Adrenal gland (tissue), 19 donors: ENCODE measurements at places on chromosomes 12 and 14.

DNA sequence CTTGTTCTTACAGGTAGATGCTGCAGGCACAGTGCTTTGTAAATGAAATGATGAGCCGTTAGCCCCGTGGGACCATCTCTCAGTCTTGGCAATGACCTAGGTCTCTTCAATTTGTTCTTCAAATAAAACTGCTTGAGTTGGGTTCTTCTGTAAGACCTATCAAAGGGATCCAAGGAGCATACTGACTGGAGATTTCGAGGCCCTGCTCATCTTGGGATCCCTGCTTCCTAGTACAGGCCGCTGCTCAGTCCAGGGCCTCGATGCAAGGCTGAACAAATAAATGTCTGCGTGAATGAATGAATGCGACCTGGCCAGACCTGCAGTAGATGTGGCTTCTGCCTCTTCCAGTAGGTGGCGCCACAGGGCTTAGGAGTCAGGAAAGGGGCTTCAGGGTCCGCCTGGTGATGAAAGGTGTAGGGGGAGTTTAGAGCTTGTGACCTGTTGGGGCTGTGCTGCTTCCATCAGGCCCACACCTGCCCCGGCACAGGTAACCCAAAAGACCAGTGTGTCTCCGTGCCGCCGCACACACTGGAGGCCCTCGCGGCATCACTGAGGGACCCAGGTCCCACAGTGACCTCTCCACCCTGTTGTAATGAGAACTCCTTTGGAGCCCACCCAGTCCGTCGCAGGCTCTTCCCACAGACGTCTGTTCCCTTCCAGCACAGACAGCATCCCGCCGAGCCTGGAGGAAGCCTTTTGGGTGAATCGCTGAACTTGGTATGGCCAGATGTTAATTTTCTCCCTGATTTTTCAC lies 4.4 kb downstream of the CACNA1C start:
- DNase-seq = peak; percentile 47

DNA sequence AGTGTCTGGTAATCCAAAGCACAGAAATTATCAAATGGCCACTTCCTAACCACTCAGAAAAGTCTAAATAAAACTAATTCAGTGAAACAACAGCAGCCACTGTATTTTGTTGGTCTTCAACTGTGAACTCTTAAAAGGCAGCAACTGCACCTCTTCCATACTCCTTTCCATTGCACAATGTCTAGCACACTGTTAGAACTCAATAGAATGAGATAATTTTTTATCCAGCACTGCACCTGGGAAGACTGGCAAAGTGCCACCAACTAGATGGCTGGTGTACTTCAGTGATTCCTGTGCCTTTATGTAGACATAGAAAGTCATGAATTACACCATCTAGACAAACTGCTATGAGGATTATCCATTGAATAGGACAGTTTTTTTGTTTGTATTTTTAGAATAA lies 26.2 kb downstream of the LGR5 start:
- no peak for DNase-seq

DNA sequence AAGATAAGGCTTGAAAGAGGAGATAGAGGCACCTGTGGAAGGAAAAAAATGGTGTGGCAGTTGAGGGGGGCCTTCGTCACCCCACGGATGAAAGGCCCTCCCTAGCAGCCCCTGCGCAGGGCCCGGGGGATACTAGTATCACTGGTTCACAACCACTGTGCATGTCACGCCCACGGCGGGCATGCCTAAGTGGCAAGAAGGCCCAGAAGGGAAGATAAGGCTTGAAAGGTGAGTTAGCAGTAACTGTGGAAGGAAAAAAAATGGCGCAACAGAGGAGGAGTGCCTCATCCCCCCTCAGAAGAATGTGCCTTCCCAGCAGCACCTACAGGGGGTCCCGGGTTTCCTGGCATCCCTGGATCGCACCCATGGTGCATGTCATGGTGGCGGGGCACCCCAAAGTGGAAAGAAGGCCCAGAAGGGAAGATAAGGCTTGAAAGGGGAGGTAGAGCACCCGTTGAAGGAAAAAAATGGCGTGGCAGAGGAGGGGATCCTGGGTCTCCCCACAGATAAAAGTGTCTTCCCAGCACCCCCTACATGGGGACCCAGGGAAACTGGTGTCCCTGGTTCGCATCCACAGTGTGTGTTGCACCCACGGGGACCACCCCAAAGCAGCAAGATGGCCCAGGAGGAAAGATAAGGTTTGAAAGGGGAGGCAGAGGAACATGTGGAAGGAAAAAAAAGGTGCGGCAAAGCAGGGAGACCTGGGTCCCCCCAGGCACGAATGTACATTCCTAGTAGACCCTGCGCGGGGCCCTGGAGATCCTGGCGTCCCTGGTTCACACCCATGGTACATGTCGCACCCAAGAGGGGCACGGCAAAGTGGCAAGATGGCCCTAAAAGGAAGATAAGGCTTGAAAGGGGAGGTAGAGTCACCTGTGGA lies 279.2 kb downstream of the ALG10 start:
- no peak for DNase-seq

- no peak for DNase-seq
Measured at GRCh38 chr14:63361790-63362189, 43.1 kb upstream of the GPHB5 start.

- DNase-seq = no peak
Measured at GRCh38 chr12:29703528-29703927, 80.2 kb downstream of the TMTC1 start.

DNA sequence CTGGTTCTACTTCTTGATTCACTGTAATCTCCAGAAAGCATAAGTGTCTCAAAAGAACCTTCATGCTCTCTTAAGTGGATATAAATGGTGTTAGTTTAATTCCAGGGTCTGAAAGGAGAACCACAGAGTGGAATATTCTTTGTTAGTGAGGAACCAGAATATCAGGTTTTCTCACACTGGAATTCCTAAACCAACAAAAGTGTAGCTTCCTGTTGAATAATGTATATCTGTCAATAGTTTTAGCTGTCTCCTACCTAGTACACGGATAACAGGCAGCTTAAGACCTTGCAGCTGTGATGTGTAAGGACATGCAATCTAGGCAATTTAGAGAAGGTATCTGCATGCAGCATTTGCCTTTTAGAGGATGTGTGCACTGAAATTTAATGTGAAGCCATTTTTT lies 24.0 kb downstream of the LRIG3 start:
- DNase-seq = no peak

DNA sequence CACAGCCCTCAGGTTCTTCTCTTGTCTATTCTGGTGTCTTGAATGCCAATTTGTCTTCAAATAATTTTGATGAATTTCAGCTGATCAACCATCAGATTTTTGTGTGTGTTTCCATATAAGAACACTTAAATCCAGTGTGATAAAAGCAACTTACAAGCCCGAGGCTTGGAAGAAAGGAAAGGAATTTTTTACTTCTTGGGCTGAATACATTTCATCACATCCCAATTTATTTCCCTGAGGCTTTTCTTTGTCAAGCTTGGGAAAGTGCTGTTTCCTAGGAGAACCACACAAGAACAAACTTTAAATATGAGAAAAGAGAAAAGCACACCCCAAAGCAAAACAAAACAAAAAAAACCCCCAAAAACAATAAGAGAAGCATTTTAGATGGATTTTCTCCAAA lies 26.6 kb downstream of the GPRC5D start:
- no peak for DNase-seq

DNA sequence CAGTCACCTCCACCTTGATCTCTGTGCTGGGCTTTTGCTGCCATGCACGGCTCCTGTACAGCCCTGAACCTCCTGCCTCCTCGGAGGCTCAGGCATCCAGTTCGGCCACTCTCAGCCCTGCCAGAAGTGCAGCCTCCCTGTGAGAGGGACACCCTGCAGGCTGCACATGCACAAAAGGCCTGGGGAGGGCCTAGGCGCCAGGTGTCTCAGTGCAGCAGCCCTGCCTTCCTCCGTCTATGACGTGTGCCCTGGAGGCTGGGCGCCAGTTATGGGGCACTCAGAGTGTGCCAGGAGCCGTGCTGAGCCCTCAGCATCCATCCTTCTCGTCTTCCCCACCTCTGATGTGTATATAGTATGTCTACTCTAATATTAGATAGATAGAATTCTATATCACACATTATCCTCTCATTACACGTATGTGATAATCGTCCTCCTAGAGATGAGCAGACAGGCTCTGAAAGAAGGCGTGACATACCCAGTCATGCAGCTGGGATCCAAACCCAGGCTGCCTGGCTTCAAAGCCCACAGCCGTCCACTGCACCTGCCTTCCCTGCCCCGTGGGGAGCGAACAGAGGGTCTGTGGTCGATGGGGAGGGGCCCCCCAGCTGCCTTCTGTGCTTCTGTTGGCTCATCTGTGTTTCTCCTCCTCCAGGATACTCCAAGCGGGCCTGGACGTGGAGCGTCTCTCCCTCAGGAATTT lies 101.1 kb downstream of the B4GALNT3 start:
- no peak for DNase-seq

- DNase-seq = no peak
Measured at GRCh38 chr14:54725998-54726397, 159.1 kb downstream of the SAMD4A start.

DNA sequence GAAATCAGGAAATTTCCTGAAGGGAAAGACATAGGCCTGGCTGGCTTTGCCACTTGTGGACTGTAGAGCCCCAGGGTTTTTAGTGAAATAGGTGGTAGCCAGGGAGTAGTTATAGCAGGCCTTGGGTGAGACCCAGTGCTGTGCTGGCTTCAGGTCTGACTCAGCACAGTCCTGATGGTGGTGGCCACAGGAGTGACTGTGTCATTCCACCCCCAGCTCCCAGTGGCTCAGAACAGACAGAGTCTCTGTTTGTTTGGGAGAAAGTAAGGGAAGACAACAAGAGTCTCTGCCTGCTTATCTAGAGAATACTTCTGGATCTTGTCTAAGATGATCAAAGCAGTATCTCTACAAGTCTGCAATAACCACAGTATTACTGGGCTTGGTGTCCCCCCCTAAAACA lies 27.5 kb upstream of the OR6J1 start:
- DNase-seq = no peak

DNA sequence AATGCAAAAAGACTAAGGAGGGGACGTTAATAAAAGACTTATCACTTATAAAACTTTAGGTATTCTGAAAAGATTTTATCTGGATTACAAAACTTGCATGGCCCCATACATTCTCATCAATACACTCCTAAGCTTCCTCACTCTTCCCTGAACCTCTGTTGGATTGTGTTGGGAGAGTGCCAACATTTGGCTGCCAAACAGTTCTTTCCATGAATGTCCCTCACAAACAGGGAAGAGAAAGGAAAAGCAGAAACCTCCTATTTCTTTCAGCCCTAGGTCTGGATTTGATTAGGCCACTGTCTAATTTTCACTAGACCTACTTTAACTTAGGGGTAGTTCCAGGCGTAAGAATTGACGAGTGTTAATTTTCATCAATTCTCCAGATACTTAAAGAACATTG lies 11.7 kb downstream of the PTHLH start:
- DNase-seq = no peak

DNA sequence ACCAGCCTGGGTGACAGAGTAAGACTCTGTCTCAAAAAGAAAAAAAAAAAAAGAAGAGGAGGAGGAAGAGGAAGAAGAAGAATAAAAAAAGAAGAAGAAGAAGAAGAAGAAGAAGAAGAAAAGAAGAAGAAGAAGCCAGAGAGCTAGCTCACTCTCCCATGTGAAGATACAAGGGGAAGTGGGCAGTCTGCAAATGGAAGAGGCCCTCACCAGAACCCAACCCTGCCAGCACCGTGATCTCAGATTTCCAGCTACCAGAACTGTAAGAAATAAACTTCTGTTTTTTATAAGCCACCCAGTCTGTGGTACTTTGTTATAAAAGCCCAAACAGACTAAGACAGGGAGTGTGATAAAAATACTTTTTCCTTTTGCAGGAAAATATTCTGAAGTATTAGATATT lies 130.7 kb downstream of the ETNK1 start:
- no peak for DNase-seq

GRCh38 chr14:24780281-24780680 lies 146.3 kb upstream of the GZMB start:
- no peak for DNase-seq

DNA sequence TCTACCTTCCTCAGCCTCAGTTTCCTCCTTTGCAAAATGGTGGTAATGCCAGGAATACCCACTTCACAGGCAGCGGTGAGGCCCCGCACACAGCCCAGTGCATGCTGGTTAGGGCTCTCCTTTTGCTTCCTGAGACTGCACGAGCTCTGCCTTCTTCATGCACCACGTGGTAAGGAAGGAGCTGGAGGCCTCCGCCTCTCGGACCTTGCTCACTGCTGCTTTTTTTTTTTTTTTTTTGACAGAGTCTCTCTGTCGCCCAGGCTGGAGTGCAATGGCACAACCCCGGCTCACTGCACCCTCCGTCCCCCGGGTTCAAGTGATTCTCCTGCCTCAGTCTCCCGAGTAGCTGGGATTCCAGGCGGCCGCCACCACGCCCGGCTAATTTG lies 18.1 kb downstream of the TAMALIN start:
- no peak for DNase-seq

- peak; percentile 29 for DNase-seq
Measured at GRCh38 chr14:65156568-65157366, 54.5 kb upstream of the MAX start.

DNA sequence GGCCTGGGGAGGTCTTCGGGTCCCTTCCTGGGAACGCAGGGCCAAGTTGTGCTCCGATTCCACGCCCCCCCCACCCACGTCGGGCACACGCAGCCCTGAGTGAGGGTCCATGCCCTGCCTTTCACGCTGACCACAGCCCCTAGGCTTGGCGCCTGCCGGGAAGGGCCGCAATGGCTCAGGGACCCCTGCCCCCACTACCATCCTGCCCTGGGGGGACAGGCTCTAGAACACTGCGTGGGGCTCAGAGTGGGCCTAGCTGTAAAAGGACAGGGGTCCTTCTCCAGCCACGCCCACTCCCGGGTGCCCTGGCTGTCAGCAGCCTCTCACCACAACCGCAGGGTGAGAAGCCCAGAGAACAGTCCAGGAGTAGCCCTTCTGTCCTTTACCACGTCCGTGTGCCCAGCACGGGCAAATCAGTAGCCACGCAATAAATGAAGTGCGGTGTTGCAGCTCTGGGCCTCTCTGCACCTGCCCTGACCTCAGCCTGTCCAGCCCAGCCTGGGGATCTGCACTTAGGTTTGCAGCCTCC lies 9.4 kb upstream of the GPR68 start:
- no peak for DNase-seq

DNA sequence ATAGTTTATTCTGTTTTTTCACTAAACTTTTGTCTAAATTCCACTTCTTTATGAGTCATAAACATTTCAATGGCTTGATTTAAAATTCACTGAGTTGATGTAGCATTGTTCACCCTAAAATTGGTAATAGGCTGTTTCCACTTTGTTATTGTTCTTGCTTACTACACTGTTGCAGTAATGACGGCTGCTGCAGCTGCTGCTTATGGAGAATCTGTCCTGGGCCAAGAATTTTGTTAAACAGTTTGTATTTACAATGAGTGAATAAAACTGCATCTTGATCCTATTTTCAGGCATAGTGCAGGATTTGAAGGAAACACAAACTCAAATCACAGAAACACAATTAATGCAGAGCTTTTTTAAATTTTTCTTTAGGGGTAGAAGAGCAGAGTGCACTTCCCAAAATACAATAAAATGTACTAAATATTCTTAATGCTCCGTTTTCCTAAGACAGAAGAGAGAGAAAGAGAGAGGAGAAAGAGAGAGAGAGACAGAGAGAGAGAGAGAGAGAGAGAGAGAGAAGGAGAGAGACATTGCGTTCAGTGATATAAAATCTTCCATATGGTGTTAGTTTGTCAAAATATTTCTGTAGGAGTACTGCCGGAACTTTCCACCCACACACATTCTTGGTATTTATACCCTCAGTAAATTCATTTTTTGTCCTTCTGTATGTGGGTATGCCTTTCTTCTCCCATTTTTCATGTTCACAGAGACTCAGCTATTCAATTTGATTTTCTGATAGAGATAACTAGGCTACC lies 266.4 kb downstream of the LRFN5 start:
- DNase-seq = no peak
